ENCODE measurements at places on chromosomes 4 and X.

DNA sequence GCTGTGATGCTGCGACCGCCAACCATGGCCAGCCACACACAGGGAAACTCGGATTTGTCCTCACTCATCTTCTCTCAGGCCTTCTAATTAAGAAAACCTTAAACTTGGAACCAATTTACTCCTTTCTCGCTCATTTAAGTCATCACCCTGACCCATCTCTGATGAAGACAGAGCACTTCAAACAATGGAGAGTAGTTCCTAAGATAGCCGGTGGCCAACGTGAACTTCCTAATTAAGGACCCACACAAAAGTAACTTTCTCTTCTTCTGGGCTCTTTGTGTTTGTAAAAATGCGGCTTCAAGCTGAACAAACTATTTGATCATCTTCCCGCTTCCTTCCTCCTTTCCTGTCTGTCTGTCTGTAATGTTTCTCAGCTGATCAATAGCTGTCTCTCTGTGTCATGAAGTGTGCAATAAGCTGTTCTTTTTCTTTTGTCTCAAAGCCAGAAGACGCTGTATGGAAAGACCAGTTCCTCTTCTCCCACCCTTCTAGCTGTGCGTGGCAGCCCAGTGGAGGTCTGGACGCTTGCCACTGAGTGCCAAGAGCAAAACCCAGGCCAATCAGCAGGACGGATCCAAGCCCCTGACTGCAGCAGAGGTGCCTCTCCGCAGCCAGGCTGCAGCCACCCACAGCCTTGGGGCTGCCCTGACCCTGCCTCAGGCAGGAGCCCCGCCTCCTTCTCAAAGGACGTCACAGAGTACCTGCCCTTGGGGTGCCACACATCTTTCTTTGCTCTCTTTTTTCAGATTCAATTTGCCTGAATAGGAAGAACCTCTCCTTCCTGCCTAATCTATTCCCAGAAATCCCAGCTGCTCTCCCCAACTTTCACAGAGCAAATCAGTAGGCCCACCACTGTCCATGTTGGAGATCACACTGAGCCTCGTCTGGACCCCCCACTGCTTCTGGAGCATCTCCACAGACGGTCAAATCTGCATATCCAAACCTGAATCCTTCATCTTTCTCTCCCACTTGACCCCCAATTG is 59.3 kb downstream of the MAML3 start:
- DNase-seq = no peak

GRCh38 chrX:100747090-100747489 is 15.2 kb upstream of the SYTL4 start:
- DNase-seq = no peak

- no peak for DNase-seq
These were observed 93.5 kb upstream of the UCP1 start for GRCh38 chr4:140662082-140662869.

- DNase-seq = no peak
These were observed 53.0 kb upstream of the NKX1-1 start for GRCh38 chr4:1459081-1459721.

DNA sequence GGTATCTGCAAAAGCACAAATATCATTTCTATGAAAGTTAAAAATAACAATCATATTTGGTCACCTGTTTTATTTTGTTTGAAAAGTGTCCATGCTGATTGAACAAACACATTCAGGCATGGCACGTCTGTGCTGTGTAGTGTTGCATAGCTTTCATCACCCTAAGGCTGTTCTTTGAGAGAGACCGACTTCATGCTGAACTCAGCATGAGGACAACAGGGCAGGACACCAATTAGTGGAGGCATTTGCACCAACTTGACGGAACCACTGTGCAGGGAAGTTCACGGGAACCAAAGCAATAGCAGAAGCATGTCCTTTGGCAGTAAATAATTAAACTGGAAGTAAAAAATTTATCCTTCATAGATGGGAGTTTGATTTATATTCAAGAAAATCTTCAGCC is 158.4 kb upstream of the SLC7A11 start:
- DNase-seq = no peak

DNA sequence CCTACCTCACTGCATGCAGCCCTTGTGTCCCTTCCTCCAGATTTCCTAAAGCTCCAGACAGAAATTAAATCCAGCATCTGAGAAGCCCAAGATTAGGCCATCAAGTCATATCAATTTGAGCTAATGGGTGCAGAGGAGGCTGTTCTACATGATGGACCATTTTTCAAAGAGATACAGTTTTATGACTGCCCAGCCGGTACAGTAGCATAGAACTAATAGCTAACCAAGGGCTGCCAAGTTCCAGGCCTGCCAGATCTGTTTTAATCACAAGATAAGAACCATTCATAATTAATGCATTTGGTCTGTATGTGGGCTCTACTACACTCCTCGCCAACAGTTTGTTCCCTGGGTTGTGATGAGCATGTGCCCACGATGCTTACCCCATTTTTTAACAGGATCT is 73.9 kb upstream of the PLAC1 start:
- no peak for DNase-seq
